ENCODE measurements at places on chromosomes 7 and 10.

DNA sequence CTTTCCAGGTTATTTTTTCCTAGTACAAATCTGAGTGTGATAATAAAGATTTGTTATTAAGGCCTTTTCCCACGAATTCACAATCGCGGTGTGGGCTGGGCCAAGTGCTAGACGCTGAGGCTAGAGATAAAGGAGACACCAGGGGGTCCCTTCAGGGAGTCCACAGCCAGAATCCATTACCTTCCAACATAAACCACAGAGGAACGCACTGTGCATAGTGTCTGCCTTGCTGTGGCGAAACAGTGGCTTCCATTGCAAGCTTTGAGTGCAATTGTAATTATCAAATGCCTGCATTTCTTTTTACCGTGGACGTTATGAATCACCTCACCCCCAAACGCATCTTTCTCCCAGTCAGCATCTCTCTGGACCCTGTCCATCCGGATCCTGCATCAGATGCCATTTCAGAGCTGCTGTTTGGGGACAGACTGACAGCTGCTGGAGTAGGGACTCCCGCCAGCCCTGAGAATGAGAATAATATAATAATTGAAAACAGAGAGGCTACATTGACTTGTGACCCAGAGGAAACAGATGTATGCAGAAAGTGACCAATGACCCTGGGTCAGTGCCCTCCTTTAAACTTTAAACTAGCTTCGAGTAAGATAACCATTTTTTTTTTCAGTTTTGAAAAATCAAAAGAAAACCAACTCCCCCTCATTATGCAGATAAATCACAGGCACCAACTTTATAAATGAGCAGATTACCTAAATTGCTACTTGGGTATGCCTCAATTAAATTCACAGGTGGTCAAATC lies 456.2 kb upstream of the NRP1 start:
- no peak for DNase-seq

GRCh38 chr7:277228-277627 lies 12.7 kb upstream of the FOXL3 start:
- no peak for DNase-seq

DNA sequence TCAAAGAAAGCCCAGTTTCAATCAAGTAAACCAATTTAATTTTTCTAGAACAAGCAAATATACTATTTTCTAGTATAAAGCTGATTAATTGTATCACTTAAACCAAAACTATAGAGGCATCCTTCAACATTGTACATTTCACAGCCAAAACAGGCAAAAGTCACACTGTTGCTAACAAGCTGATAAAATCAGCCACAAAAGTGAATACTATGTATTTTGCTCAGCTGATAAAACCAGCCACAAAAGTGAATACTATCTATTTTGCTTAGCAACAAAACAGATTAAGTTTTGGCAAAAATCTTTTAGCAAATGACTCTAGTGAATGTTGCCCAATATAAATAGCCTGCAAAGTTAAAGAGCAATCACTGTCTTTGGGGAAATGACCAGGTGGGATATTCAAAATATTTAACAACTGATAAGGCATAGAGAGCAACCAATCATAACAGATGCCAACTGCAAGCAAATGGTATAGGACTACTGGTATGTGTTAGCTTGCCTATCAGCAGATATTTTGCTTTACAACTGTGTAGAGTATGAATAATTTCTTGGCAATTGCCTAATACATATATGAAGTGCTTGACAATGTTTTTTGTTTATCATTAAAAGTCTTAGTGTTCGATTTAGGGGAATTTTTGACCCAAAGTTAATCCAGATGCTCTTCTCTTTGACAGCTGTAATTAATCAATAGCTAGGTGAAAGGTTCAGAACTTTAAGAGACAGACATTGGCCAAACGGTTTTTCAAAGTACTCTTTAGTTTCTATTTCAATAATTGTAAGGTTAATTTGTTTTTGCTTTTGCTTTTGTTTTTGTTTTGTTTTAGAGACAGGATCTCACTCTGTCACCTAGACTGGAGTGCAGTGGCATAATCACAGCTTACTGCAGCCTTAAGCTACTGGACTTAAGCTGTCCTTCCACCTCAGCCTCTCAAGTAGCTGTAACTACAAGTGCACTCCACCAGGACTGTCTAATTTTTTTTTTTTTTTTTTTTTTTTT lies 44.4 kb upstream of the SP4 start:
- no peak for DNase-seq

DNA sequence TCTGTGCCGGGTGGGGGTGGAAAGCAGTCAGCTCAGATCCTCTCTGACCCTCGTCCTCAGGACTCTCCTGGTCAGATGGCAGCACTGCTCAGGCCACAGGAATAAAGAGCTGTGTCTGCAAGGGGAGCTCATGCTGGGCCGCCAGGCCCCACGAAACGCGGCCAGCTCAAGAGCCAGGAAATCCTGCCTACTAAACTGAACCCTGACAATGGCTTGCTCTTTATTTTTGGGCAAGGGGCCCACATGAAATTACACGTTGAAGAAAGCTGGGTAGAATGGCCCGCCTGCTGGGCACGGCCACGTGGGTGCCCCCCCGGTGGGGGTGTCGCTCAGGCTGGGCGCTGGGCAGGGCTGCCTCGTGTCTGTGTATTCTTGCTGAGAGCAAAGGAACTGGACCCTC lies 103.0 kb downstream of the ITIH5 start:
- no peak for DNase-seq

- no peak for DNase-seq
Measured at GRCh38 chr7:65317372-65317771, 56.3 kb upstream of the ZNF92 start.

Data from GM20000 (cell line).